ENCODE measurements at places on chromosomes 1 and 21.

GRCh38 chr1:29964718-29965533 is 728.6 kb downstream of the PTPRU start:
- no peak for DNase-seq

DNA sequence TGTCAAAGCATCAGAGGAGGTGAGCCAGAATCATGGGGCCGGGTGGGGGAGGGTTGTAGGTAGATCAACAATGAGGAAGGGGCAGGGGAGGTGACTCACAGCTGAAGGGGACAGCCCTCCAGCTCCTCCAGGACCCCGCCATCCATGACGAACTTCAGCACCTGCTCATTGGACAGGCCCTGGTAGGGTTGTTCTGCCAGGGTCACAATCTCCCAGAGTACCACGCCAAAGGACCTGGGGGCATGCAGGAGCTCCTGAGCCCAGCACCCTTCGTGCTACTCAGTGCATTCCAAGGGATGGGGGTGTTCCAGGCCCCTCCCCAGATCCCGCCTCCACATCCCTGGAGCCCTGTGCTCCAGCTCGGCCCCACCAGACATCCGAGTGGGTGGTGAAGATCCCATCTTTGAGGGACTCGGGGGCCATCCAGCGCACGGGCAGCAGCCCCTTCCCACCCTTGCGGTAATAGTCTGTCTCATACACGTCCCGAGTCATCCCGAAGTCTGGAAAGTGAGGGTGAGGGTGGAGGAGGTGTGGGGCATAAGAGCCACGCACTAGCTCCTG is 17.5 kb downstream of the INSRR start:
- no peak for DNase-seq

GRCh38 chr1:98385652-98386051 is 275.9 kb upstream of the SNX7 start:
- DNase-seq = no peak

DNA sequence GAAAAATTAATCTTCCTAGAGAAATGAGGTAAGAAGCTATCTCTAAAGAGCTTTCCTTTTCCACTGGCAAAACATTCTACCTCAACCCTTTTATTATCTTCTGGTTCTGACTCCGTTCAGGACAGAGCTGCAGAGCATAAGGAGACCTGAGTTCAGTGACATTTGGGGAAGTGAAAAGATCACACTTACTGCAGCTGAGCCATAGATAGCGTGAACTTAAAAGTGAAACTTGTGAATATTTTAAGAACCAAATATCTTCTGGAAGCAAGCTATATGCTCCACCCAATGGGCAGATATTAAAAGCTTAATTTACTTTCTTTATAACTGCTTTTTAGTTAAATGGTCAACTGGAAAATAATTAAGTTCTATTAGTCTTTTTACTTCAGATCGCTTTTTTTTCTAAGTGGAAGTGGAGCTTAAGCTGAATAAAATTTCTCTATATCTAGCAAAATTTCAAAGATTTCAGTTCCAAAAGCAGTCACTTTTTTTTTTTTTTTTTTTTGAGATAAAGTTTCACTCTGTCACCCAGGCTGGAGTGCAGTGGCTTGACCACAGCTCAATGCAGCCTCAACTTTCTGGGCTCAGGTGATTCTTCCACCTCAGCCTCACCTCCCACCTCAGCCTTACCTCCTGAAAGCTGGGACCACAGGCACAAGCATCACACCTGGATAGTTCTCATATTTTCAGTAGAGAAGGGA is 11.9 kb downstream of the PTPN22 start:
- DNase-seq = no peak

DNA sequence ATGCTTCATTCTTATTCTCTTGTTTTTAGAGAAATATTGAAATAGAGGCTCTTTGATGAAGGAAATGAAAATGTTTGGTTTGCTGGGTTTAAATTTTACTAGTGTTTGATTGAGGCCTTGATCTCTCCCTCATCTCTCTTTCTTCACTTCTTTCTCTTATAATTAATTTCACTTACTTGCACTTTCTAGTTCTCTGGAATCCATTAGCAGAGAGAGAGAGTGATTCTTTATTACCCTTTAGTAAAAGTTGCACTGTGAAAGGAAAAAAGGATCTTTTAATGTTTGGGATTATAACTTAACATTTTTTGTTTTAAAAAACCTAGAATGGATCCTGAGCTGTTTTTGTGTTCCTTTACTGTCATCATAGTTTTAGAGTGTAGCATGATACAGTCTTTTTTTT is 12.2 kb downstream of the RPRD2 start:
- no peak for DNase-seq

GRCh38 chr1:212648431-212648830 is 39.9 kb downstream of the ATF3 start:
- no peak for DNase-seq
